HAP-1 (cell line): ENCODE measurements at places on chromosomes 3 and 15.

- no peak for DNase-seq
Measured at GRCh38 chr3:196620161-196620604, 19.3 kb upstream of the NRROS start.

DNA sequence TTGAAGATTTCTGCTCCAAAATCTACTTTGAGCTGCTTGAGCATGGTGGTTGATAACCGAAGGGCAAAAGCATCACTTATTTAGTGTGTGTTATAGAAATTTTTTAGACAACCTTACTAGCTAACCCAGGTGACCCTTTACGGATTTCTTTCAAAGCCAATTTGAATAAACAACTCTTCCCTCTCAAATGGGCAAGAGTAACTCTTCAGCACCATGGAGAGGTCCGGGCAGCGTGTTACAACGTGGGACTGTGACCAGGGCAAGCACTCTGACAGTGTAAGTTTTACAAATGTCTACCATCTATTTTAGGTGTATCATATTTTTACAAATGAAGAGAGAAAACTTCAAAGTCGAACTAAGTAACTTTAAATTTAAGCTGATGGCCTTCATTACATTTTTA is 471.8 kb downstream of the MFSD1 start:
- DNase-seq, result peak; percentile 6

- peak; percentile 82 for DNase-seq
Measured at GRCh38 chr15:25508369-25509002, 69.7 kb upstream of the UBE3A start.

DNA sequence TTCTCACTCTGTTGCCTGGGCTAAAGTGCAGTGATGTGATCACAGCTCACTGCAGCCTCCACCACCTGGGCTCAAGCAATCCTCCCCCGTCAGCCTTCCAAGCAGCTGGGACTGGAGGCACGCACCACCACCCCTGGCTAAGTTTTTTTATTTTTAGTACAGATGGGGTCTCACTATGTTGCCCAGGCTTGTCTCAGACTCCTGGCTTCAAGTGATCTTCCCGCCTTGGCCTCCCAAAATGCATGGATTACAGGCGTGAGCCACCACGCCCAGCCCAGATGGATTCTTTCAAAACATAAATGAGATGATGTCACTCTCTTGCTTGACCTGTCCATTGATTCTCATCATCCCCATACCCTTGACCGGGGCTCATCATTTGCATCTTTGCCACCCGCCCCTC is 72.6 kb upstream of the SLC6A6 start:
- no peak for DNase-seq

DNA sequence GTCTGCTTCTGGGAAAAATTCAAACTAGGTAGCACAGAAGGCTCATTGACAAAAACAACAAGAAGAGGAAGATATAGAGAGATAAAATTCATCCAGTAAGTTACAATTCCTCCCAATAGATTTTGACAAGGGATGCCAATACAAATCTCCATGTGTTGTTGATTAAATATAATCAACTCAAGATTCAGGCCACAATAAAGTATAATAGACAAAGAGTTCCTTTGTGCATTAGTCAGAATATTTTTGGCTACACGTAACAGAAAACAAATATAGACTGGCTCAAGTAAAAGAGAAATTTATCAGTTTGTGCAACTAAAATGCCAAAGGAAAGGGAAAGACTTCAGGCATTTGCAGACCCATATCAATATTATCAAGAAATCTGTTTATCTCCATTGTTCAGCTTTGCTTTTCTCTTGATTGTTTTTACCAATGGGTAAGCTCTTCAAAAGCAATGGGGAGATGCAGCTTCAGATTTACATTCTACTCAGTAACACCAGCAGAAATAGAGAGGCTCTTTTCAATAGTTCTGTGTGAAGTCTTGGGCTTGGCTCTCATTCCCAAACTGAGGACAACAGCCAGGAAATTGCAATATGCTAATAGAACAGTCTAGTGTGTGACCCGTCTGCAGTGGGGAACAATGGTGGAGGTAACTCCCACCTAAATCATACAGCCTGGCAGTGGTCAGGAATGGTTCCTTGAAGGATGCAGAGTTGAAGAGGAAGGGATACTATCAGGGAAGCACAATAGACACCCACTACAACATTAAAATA is 77.6 kb upstream of the PROK2 start:
- no peak for DNase-seq

DNA sequence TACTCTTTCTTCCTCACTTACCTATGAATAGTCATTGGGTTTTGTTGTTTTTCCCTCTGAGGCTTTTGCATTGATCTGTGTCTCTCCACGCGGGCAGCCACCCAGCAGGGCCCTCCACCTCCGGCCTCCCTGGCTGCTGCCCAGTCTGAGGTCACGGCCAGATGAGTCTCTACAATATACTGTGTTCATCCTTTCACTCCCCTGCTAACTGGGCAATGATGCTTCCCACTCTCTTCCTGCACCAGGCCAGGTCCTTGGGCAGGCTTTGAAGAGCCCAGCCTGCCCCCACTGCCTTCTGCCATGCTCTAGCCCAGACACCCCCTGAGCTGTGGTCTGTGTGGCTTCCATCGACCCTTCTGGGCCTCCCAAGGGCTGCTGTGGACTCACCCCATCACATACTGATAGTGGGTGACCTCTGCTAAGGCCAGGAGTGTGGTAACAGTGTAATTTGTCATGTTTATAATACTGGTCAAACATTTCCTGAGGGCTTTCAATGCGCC is 18.0 kb downstream of the PDIA5 start:
- no peak for DNase-seq

GRCh38 chr15:47866446-47866845 is 149.1 kb downstream of the SEMA6D start:
- no peak for DNase-seq

GRCh38 chr3:119676020-119676419 is 1.2 kb downstream of the COX17 start:
- DNase-seq, result peak; percentile 56

DNA sequence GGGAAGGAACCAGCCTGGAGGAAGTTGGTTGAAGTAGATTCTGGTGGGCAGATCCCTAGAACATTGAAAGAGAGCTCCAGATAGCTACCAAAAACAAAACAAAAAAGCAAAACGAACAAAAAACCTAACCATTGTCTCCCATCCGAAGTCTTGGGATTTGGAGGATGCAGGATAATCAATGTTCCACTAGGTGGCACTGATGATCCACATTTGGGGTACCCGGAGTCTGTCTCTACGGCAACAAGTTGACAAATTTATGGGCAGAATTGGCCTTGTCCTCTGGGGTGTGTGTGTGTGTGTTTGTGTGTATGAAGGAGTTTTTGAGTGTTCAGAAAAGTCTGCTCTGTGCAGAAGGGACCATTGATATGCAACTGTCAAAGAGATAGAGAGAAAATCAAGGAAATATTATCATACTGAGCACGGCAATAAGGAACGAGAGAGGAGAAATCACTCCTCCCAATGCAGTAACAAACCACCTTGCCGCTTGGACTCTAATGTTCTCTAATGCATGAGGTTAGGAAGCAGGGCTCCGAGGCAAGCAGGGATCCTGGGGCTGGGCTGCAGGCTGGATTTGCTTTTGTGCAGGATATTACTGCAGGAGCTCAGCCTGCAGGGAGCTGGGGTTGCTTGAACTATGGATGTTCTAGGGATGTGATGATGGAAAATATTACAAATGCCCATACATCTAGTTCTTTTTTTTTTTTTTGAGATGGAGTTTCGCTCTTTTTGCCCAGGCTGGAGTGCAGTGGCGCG is 59.8 kb upstream of the KLHL25 start:
- DNase-seq, result peak; percentile 89

DNA sequence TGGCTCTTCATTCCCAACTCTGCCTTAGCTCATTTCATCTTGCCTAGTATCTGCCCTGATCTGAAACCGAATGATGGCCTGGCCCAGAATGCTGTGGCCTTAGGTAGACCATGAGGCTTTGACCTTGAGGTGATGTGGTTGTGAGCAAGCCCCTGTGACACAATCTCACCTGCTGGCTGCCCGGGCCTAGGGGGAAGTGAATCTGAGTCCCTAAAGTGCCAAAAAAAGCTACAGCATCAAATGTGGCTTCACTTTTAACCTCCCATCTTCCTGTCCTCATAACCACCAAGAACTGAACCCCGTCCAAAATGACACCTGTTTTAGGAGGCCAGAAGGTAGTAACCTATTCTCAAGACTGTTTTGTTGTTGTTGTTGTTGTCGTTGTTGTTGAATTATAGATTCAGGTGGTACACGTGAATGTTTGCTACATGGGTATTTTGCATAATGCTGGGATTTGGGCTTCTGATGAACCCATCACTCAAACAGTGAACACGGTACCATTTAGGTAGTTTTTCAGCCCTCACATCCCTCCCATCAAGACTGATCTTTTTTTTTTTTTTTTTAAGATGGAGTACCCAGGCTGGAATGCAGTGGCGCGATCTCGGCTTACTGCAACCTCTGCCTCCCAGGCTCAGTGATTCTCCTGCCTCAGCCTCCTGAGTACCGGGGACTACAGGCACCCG is 54.6 kb downstream of the MCCC1 start:
- DNase-seq, result no peak

GRCh38 chr15:37837276-37837675 is 97.2 kb upstream of the TMCO5A start:
- no peak for DNase-seq

- DNase-seq, result no peak
Measured at GRCh38 chr3:149585401-149585726, 72.5 kb downstream of the WWTR1 start.

DNA sequence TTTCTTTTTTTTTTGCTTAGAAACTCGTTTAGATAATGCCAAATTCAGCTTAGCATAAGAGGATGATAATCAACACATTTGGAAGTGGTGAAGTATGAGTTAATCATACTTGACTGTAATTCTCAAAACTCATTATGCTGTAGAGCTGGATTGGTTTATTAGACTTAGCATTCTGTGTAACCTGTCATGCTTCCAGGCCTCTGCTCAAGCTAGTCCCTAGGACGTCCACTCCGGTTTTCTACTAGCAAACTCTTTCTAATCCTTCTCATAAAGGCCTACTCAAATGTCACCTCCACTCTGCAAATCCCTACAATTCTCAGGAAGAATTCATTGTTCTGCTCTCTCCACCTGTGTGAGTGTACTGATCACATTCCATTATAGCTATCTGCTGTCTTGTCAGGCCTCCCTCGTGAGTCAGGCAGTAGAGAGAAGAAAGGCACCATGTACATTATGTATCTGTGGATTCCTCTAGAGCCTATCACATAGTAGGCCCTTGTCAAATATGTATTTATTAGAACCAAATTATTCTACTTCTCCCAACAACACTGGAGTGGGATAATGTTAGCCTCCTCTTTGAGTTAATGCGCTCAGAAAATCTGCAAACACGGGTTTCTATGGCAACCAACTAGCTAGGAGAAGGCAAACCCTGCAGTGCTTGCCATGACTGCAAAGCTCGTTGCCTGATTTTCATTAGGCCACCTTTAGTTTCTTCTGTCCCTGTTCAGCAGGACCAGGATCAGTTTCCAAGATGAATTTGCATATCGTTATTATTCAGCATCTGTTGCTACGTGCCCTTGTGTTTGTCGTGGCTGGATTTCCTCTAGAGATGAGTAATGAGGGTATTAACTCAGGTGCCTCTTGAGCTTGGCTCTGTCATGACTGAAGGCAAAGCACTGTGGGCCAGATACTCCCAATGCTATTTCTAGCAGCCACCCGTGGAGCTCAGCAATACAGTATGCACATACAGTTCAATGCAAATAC is 30.7 kb downstream of the ATP13A5 start:
- DNase-seq, result peak; percentile 12

DNA sequence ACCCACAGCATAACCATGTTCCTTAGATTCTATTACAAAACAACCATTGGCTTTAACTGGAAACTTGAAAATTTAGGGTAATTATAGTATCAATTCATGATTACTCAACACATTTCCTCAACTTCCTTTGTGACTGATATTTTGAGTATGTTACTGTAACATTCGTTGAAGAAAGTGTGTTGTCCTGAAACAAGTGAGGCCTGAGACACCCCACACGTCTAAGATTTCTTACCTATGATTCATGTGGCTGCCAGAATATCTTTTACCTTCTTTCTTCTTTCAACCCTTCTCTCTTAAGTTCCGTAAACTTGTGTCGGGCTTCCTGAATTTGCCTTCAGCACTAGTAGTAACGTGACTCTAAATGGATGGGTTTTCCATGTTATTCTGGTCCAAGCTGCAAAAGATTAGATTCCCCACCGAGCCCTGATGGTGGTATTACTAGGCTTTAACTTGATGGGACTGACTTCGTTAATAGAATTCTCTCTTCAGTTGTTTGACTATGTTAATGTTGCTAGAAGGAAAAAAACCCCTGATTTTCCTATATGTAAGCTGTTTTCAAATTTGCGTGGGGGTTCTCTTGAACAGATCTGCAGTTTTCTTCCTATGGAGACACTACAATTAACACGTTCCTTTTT is 296.0 kb upstream of the ICE2 start:
- DNase-seq, result no peak

GRCh38 chr3:11250902-11251806 is 21.0 kb upstream of the ATG7 start:
- DNase-seq, result no peak

- no peak for DNase-seq
Measured at GRCh38 chr3:30516238-30516637, 90.2 kb upstream of the TGFBR2 start.

DNA sequence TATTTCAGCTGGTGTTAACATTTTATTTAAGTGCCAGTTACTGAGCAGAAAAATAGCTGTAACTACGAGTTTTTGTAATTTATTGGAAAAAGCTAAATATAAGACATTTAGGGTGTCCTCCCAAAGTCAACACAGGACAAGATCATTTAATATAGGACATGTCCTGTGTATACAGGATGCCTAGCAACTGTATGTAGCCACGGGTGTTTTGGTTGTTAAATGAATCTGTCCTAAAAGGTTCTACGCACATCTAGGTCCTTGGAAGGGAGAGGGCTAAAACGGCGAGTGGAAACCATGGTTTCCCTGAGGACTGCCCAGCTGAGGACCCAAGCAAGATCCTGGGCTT is 565 bp upstream of the ZNF621 start:
- DNase-seq, result no peak

- no peak for DNase-seq
Measured at GRCh38 chr3:71240034-71240433, 343.5 kb downstream of the FOXP1 start.

DNA sequence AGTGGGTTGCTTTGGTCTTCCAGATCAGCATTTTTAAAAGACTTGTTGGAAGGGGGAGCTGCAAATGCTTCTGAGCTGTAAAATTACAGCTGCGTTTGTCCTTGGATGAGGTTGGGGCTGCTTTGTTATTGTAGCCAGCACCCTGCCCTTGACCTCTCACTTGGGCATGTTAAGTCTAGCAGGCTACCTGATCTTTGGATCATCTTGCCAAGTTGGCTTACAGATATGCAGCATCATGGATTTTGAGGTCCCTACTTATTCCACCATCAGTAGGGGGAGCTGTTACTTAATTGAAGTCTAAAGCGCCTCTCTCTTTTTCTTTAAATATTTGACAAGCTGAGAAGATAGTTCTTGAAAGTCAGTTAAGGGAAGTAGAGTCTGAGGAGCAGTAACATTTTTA is 793.0 kb downstream of the MCTP2 start:
- DNase-seq, result no peak
